Suprapubic skin (tissue), 4 donors: ENCODE measurements at places on chromosomes 7 and 10. TPM values are rescaled to one million over a fixed set of nuclear protein-coding genes. Genes with fewer than 3 reads are reported as not detected.

GRCh38 chr7:151754142-151754590 is 122.7 kb downstream of the PRKAG2 start:
- no peaks in the 10 kb centered on the region for H3K27me3 ChIP-seq
- H3K4me3 ChIP-seq: no peak overlapping the region
- DNase-seq: peak; percentile 87
- peaks cover 37% of the 10 kb centered on the region for H3K4me1 ChIP-seq
- H3K27ac ChIP-seq: peak overlapping the region; percentile 82

MYOF gene
- total RNA-seq: 77.8 TPM

DNA sequence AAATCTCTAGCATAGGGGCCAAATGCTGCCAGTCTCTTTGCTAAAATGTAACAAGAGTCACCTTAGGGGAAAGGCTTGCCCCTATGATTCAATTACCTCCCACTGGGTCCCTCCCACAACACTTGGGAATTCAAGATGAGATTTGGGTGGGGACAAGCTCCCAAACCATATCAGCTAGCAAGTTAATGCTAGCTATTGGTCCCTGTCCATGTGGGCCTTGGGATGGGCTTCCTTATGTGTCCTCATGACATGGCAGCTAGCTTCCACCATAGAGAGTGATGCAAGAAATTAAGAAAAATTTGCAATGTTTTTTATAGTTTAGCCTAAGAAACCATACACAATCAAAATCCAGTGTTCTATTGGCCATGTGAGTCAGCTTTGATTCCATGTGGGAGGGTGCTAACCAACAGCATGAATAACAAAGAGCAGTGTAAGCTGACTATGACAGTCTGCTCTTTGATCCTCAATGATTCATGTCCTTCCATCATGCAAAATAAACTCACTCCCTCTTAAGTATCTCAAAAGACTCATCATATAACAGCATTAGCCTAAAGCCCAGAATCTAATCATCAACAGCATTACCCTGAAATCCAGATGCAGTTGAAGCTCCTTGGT is 21.7 kb upstream of the ZNF365 start:
- no peak overlapping the region for H3K4me3 ChIP-seq
- no peak for DNase-seq
- H3K36me3 ChIP-seq: no peaks in the 10 kb centered on the region
- no peaks in the 10 kb centered on the region for H3K4me1 ChIP-seq
- H3K27me3 ChIP-seq: no peaks in the 10 kb centered on the region

BAZ1B gene
- total RNA-seq: 36.7 TPM

CARD11 gene
- 0.29 TPM for total RNA-seq

- no peaks in the 10 kb centered on the region for H3K36me3 ChIP-seq
- no peaks in the 10 kb centered on the region for H3K4me1 ChIP-seq
- H3K27ac ChIP-seq: no peak overlapping the region
- H3K27me3 ChIP-seq: no peaks in the 10 kb centered on the region
These were observed 89.2 kb downstream of the ADCY1 start for GRCh38 chr7:45663167-45663921.

NUDT13 gene
- 0.86 TPM for total RNA-seq

GRCh38 chr7:128076796-128077271 is 45.6 kb upstream of the LRRC4 start:
- H3K4me3 ChIP-seq: no peak overlapping the region
- no peak overlapping the region for H3K27ac ChIP-seq
- no peaks in the 10 kb centered on the region for H3K27me3 ChIP-seq
- peaks cover 39% of the 10 kb centered on the region for H3K36me3 ChIP-seq

PNLIPRP2 gene
- total RNA-seq: not detected

DNA sequence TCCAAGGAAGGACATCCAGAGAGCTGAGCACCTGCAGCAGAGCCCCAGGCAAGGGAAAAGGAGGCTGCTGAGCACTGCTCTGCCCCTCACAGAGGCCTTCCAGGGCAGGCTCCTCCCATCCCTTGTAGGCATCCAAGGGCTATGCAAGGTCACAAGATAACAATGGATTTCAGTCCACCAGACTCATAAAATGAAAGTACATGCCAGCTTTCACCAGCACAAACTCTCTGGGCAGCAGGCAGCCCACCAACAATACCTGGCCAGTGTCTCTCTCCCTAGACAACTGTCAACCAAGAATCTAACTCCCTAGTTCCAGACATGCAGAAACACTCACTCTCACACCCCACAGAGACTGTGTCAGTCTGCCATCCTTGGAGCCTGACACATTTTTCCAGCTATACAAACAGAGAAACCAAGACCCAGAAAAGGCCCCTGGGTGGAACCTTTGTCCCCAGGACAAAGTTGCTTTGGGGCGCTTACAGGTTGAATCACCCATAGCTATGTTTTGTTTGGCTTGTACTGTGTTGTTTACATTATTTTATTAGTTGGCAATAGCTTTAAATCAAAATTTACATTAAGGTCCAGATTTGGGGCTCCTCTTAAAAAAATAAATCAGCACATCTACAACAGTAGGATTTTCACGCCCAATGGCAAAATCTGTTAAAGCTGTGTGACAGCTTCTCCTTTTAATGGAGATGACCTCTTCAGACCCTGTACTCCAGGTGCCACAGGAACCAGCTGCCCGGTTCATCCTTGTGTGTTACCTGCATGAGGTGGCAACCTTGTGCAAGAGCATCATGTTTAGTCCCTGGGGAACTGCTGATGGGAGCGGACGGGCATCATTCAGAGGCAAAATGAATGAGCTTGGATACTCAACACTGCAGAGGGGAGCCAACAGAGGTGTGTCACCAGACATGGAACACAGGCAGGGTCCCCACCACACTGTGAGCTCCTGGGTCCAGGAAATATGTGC is 5.2 kb downstream of the GRID1 start:
- peak; percentile 32 for DNase-seq
- no peak overlapping the region for H3K4me3 ChIP-seq
- no peak overlapping the region for H3K27ac ChIP-seq
- H3K4me1 ChIP-seq: peaks cover 35% of the 10 kb centered on the region
- H3K36me3 ChIP-seq: no peaks in the 10 kb centered on the region

DNA sequence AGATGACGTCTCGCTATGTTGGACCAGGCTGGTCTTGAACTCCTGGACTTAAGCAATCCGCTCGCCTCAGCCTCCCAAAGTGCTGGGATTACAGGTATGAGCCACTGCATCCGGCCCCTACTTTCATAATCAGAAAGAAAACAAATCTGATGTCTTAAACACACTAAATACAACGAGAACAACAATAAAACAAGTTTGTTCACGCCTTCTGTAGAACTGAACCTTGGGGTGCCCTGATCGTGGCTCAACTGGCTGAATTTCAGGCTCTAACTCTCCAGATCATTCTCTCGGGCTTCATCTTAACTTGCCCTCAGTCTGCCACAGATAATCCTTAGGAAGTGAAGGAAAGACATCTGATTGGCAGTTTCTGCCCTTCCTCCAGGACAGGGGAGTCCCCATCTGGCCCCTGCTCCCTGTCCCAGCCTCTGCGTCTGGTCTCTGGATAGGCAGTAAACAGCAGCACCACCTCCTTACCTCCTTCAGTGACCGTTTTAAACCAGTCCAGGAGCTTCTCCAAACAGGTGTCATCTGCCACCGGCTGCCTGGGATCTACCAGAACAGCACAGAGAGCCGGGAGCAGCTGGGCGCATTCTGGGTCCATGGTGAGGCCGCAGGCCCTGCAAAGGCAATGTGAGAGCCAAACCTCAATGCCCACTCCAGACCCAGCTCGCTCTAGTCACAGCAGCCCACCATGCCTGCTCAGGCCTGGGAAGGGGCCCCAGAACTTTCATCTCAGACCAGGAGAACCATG is 1.3 kb downstream of the BRAT1 start:
- no peak overlapping the region for H3K27ac ChIP-seq
- H3K4me1 ChIP-seq: peaks cover 41% of the 10 kb centered on the region
- peak; percentile 56 for DNase-seq
- peaks cover 7% of the 10 kb centered on the region for H3K36me3 ChIP-seq

SNCG gene
- total RNA-seq: 20.7 TPM

GRCh38 chr10:26567351-26567721 is 129.2 kb downstream of the APBB1IP start:
- no peaks in the 10 kb centered on the region for H3K36me3 ChIP-seq
- peaks cover 7% of the 10 kb centered on the region for H3K4me1 ChIP-seq
- peaks cover 15% of the 10 kb centered on the region for H3K27me3 ChIP-seq
- no peak overlapping the region for H3K27ac ChIP-seq
- DNase-seq: no peak

- H3K36me3 ChIP-seq: no peaks in the 10 kb centered on the region
- DNase-seq: no peak
- H3K4me1 ChIP-seq: peaks cover 2% of the 10 kb centered on the region
- H3K27me3 ChIP-seq: no peaks in the 10 kb centered on the region
- H3K4me3 ChIP-seq: no peak overlapping the region
These were observed 660.2 kb upstream of the IGFBP3 start for GRCh38 chr7:46581268-46581667.

TAC1 gene
- 1.7 TPM for total RNA-seq

ADRB1 gene
- total RNA-seq: 1.4 TPM

GRCh38 chr7:115708013-115708341 is 322.6 kb downstream of the TFEC start:
- H3K36me3 ChIP-seq: no peaks in the 10 kb centered on the region
- no peak for DNase-seq
- H3K27me3 ChIP-seq: no peaks in the 10 kb centered on the region
- no peak overlapping the region for H3K27ac ChIP-seq

- peak; percentile 86 for DNase-seq
- peaks cover 41% of the 10 kb centered on the region for H3K4me1 ChIP-seq
- H3K4me3 ChIP-seq: peak overlapping the region; percentile 80
These were observed 637 bp downstream of the SAMD8 start for GRCh38 chr10:75111907-75112679.

OR6B1 gene
- total RNA-seq: not detected

GRCh38 chr10:21976739-21977138 is 26.8 kb downstream of the DNAJC1 start:
- H3K4me3 ChIP-seq: no peak overlapping the region
- no peak for DNase-seq
- H3K4me1 ChIP-seq: peaks cover 2% of the 10 kb centered on the region
- H3K27ac ChIP-seq: no peak overlapping the region
- H3K36me3 ChIP-seq: no peaks in the 10 kb centered on the region

GRCh38 chr7:98133621-98134303 is 27.1 kb downstream of the LMTK2 start:
- H3K27ac ChIP-seq: no peak overlapping the region
- no peaks in the 10 kb centered on the region for H3K27me3 ChIP-seq
- H3K4me1 ChIP-seq: peaks cover 40% of the 10 kb centered on the region
- no peak overlapping the region for H3K4me3 ChIP-seq
- no peak for DNase-seq

GRCh38 chr7:93054975-93055374 is 62.8 kb downstream of the SAMD9 start:
- H3K4me3 ChIP-seq: no peak overlapping the region
- no peak for DNase-seq
- no peaks in the 10 kb centered on the region for H3K36me3 ChIP-seq

DNA sequence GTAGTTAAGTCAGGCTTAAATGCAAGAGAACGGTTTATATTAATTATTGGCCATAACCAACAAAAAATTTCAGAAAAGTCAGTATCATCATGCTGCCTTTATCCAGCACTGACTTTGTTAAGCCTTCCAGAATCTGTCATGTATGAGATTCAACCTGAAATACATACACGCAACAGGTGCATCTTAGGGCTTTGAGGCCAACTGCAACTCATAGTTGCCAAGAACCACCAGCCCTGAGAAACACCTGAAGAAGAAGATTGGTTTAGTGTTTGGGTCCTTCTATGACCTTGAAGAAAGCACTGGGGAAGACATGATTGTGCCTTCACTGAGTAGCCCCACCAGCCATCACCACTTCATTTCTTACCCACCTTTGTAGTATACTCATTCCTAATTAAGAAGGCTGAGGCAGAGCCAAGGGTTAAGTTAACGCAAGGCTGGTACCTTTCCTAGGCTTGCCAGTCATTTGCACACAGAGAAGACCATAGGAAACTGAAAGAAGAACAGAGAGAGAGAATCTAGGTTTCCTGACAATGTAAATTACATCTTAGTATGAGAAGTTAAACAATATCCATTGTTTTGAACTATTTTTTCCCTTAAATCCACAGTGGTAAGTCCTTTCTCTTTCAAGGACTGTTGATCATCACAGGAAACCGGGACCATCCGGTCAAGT is 200.1 kb upstream of the PRKCQ start:
- H3K27ac ChIP-seq: no peak overlapping the region
- H3K4me3 ChIP-seq: no peak overlapping the region
- peaks cover 22% of the 10 kb centered on the region for H3K27me3 ChIP-seq
- H3K36me3 ChIP-seq: no peaks in the 10 kb centered on the region
- H3K4me1 ChIP-seq: no peaks in the 10 kb centered on the region

DNA sequence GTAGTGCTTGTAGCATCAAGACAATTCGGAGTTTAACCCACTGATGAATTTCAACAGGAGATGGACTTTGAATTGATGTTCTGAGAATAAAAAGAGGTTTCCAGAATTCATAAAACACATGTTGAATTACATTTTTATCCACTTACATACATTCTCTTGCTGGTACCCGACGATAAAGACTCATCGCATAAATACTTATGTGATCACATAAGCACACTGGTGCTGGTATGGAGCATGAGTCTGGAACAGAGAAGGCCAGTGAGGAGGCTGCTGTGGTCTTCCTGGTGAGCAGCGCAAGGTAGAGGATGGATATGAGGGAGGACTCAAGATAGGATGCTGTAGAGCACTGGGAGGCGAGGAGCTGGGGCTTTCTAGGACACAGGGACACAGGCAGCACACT is 109.0 kb downstream of the RNF216 start:
- no peak overlapping the region for H3K4me3 ChIP-seq
- H3K36me3 ChIP-seq: no peaks in the 10 kb centered on the region
- no peaks in the 10 kb centered on the region for H3K27me3 ChIP-seq
- H3K27ac ChIP-seq: no peak overlapping the region
- no peak for DNase-seq
- peaks cover 33% of the 10 kb centered on the region for H3K4me1 ChIP-seq

C10orf62 gene
- not detected for total RNA-seq

GALNT17 gene
- 2.0 TPM for total RNA-seq

GRCh38 chr10:131453721-131454634 is 142.5 kb upstream of the TCERG1L start:
- no peak for DNase-seq
- H3K4me1 ChIP-seq: no peaks in the 10 kb centered on the region
- H3K4me3 ChIP-seq: peak overlapping the region; percentile 26
- no peak overlapping the region for H3K27ac ChIP-seq

DNA sequence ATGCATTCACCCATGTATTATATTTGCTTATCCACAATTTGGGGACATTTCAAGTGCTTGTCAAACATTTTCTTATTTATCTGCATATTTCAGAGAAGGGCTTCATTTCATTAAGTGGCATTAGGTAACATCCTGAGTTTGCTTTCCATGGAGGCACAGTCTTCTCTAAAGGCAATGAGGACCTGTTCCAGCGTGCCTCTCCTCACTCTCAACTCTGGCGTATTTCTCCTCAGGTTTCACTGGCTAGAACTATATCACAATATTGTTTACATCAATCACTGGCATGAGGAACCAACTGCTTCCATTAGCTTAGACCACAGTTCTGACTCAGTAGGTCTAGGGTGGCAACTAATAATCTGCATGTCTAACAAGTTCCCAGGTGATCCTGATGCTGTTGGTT is 177.2 kb downstream of the TAX1BP1 start:
- no peak for DNase-seq
- H3K27me3 ChIP-seq: no peaks in the 10 kb centered on the region
- no peak overlapping the region for H3K4me3 ChIP-seq
- H3K36me3 ChIP-seq: no peaks in the 10 kb centered on the region
- peaks cover 5% of the 10 kb centered on the region for H3K4me1 ChIP-seq

ABHD11 gene
- 24.5 TPM for total RNA-seq

- H3K36me3 ChIP-seq: no peaks in the 10 kb centered on the region
- H3K27ac ChIP-seq: no peak overlapping the region
- DNase-seq: no peak
- H3K4me1 ChIP-seq: no peaks in the 10 kb centered on the region
- no peaks in the 10 kb centered on the region for H3K27me3 ChIP-seq
These were observed 128.3 kb upstream of the COBL start for GRCh38 chr7:51444936-51445335.

- H3K27ac ChIP-seq: no peak overlapping the region
- no peaks in the 10 kb centered on the region for H3K36me3 ChIP-seq
- no peaks in the 10 kb centered on the region for H3K27me3 ChIP-seq
These were observed 173.5 kb downstream of the SEMA3E start for GRCh38 chr7:83475420-83475819.
